Esophagus squamous epithelium (tissue), 5 donors: ENCODE measurements at places on chromosomes 2 and 18.

DNA sequence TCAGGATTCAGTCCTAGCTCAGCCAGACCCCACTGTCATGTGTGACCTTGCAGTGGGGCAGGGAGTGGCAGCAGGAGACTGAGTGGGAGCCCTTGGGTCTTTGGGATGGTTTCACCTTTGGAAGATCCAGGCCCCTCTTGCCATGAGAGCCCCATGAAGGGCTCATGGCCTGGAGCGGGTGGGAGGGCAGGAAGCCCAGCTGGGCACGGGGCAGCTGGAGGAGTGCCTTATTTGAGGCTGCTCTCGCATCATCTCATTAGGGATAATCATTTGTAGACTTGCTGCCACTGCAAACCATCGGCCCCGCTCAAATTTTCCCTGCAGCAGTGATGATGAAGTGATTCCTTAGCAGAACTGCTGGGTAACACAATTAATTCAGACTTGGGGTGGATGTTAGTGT lies 73.9 kb downstream of the TGOLN2 start:
- no peak for DNase-seq

- no peak for DNase-seq
Observed at GRCh38 chr2:98212092-98213000, 125.4 kb downstream of the VWA3B start.

DNA sequence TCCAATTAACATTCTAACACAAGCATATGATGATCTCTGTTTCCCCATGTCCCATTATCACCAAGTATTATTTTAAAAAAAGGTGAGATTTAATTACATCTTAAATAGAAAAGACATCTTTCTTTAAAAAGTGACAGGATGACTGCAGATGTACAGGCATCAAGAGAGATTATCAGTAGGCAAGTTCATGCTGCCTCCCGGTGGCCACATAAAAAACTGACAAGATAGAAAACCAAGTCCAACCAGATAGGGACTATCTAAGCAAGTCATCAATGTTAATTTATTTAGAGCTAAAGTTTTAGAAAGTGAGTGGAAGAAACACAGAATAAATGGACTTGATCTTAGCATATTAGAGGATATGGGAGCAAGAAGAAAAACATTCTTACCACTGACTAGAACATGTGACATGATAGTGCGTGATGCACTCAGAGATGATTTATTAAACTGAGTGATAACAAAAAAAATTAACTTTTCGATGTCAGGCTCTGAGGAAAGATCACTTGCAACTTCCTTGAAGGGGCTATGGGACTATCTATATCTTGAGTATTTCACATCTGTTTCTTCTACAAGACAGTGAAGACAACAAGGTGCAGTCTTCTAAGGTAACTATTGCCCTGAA lies 5.4 kb upstream of the TDRD15 start:
- no peak for DNase-seq

GRCh38 chr2:242075696-242076095 lies 206.2 kb downstream of the RTP5 start:
- DNase-seq, result no peak

DNA sequence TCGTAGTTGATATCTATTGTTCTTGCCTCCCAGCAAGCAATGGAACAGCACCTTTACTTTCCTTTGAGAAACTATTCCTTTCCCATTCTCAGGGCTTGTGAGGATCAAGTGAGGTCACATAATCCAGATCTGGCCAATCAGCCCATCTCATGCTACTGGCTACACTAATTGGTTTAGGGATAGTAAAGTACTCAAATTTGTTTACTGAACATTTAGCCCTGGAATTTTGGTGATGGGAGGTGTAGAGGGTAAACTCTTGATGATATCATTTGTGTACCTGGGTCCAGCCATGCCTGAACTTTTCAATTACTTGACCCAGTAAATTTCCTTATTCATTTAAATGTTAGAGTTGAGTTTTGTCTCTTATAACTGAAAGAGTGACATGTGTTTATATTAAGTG lies 195.8 kb upstream of the TNP1 start:
- DNase-seq, result no peak

DNA sequence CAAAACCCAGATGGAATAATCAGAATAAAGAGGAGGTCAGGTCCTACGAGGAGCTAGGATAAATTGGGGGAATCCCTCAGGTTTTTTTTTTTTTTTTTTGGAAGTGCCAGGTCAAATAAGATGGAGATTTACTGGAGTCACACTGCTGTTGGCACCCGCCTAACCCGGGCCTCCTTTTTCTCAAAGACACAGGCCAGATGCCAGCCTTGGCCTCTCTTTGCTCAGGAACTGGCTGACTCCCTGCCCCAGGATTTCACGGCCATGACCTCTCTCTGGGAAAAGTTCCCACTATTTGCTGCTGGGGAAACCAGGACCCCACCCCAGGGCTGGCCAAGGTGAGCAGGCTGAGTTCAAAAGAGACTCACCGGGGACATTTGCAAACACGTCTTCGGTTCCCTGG lies 2.5 kb downstream of the CD8A start:
- no peak for DNase-seq

GRCh38 chr2:161979490-161979889 lies 94.5 kb downstream of the DPP4 start:
- no peak for DNase-seq

- DNase-seq, result no peak
Observed at GRCh38 chr18:73980289-73980979, 167.2 kb downstream of the FBXO15 start.

GRCh38 chr2:75655861-75656260 lies 9.3 kb downstream of the MRPL19 start:
- DNase-seq, result no peak

DNA sequence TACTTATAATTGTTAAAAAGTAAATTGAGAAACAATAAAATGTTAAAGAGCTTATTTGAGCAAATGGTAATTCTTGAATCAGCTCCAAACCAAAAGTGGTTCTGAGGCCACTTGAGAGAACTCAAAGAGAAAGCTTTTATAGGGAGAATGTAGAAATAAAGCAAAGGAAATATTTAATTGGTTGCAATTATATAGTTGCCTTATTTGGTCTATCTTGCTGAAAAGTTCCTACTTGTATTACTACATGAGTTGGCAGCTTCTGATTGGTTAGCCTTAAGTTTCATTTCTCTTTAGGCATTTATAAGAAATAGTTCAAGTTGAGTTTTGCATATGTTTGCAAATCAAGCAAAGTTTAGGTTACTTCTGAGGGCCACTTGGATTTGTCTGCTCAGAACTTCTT lies 38.1 kb downstream of the SCN2A start:
- DNase-seq, result no peak

DNA sequence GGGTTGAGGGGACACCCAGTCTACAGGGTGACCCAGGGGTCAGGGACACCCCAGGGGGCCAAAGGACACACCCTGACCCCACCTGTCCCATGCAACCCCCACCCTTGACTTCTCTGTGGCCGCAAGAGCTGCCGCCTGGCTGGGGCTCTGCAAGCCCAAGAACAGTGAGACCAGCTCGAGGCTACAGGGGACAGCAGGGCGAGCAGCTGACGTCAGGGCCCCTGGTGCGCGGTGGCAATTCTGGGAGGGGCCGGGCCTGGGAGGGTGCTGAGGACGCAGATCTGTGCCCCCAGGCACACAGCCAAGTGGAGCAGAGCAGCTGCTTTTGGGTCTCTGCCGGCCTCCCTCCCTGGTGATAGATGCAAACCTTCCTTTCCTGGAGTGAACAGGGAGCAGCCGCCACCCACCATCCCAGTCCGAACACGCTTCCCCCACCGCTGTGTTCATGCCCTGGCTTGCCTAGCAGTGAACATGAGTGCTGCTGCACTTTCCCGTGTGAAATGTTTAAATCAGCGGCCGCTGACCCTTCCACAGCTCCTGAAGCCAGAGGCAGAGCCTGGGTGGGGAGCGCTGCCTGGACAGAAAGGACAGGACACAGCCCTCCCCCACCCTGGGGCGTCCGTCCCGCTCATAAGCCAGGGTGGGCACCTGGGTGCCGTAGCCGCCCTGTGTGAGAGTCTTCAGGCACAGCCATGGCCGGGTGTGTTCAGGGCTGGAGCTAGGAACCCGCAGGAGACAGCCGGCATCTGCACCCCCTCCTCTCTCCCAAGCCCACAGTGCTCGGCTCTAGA lies 46.9 kb downstream of the SLC66A2 start:
- no peak for DNase-seq

GRCh38 chr2:73081181-73081671 lies 9.7 kb upstream of the SFXN5 start:
- no peak for DNase-seq

DNA sequence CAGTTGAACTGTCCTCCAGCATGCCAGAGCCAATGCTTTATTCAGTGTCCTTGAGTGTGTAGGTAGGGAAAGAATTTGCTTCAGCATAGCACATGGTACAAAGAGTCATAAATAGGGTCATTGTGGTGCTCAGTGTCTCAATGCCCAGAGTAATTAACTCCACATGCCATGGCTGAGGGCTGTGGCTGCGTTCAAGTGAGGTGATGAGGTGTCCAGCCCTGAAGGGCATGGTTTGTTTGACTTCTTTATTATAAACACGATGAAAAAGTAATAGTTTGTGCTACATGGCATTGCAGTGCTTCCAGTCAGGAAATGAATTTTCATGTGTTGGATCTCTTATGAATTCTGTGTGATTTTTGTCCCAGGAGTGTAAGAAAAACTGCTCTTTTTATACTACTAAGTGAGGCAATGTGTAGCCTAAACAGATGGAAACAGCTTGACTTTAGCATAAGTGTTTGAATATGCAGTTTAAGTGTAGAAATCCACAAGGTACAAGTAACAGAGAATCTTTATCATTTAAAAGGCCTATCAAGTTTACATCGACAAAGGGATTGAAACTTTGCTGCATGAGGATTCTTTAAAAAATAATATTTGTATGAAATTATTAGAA lies 507.9 kb upstream of the CDH2 start:
- DNase-seq, result no peak

GRCh38 chr2:28428486-28428885 lies 35.8 kb downstream of the FOSL2 start:
- no peak for DNase-seq

- no peak for DNase-seq
Observed at GRCh38 chr2:84427235-84428138, 31.6 kb downstream of the SUCLG1 start.

GRCh38 chr2:27095745-27096651 lies 9.4 kb downstream of the KHK start:
- DNase-seq, result no peak

- DNase-seq, result no peak
Observed at GRCh38 chr2:120735746-120736170, at the start of gene GLI2. TSS of gene GLI2 (plus strand) at chr2:120735868. CDS start at chr2:120797321, 61,453 bp downstream.

DNA sequence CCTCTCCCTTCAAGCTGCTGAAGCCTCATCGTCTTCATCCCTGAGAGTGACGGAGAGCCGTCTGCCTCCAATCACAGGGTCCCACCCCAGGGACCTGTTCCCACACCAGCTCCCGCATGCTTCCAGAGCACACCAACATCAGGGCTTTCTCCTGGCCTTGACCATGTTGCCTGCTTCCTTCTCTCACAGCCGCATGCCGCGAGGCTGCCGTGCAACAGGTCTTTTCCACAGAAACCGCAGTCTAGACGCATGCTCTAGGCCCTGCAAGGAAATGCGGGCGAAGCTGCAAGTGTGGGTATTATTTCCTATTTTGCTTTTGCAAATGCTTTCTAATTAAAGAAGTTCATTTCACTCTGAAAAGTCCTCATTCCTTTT lies 277.8 kb downstream of the EIPR1 start:
- DNase-seq, result no peak

DNA sequence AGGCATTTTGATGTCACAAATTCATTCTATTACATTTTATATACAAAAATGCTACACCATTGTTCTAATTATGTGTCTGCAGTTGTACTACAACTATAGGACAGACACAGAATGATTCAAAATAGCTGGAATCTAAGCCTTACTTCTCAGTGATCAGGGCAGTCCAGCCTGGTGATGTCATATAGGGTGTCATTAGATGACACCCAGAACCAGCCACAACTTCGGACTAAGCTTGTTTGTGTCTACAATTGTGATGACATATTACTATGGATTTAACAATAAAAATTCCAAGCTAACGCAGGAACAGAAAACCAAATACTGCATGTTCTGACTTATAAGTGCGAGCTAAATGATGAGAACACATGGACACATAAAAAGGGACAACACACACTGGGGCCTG lies 31.0 kb downstream of the M1AP start:
- no peak for DNase-seq

DNA sequence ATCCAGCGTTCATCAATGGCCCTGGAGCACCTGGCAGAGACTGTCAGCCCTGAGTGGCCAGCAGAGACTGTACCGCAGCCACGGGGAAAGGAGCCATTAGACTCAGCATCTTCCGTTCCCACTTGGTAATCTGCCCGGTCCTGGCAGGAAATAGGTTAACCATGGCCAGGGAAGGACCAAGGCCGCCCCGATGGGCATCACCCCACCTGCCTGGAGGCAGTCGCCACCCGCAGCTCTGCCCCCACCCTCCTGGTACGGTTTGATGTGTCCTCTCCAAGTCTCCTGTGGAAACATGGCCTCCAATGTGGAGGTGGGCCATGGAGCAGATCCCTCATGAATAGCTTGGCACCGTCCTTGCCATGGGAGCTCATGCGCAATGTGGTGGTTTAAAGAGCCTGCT lies 75.3 kb downstream of the RTP5 start:
- no peak for DNase-seq

DNA sequence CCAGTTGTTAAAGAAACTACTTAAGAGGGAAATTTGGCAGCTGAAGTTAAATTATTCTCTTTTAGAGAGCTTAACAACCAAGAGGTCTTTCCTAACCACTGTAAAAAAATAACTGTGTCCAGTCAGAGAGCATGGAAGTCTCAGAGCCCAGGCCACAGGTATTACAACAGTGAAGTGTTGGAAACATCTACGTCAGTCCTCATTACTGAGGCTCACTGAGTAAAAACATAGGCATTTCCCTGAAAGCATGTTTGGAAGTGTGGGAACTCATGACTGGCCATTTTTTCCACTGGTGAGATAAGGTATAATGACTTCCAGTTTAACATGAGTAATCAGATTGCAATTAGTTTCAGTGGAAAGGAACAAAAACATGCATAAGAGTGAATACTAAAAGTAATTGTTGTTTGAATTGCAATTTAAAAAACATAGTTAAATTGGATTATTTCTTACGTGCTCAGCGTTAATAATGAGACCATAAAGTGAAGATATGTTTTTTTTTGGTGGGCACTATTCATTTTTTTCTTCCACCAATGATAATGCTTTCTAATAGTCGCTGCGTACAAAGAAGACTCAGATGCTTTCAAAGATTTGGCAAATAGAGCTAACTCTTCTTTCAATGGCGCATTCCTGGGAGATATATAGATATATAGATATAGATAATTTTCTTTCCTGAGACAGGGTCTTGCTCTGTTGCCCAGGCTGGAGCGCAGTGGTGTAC lies 60.8 kb downstream of the EFEMP1 start:
- no peak for DNase-seq

DNA sequence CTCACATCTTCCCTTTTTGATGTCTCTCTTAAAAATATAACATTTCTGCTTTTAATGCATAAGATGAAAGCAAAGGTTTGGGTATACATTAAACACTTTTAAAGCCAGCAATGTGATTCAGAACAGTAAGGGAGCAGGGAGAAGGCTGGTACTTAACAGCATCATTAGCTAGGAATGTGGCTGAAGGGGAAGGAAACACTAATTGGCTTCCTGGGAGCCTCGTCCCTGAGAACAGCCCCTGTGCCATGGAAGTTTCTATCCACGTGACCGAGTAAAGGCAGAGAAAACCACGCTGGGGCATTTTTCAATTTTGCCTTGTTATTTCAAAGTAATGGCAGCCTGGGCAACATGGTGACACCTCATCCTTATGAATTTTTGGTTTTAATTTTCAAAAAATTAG lies 109.2 kb upstream of the GPC1 start:
- no peak for DNase-seq
